ENCODE measurements at places on chromosomes 6 and 20. TPM values are rescaled to one million over a fixed set of nuclear protein-coding genes. Genes with fewer than 3 reads are reported as not detected.

- DNase-seq, result no peak
Measured at GRCh38 chr20:57780398-57780797, 70.6 kb upstream of the PMEPA1 start.

DNA sequence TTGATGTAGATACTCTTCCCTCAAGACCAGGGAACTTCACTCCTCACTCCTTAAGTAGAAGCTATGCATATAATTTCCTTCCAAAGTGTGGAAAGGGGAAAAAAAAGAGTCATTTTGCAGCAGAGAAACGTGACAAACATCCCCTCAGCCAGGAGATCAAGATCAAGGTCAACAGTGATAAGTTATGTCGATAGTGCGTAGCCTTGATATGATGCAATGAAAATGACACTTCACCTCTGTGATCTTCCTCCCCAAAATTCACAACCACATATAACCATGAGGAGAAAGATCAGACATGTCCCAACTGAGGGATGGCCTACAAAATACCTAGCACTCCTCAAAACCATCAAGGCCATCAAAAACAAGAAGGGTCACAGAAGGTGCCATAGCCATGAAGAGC lies 160.4 kb upstream of the MYLIP start:
- no peak for DNase-seq

DNA sequence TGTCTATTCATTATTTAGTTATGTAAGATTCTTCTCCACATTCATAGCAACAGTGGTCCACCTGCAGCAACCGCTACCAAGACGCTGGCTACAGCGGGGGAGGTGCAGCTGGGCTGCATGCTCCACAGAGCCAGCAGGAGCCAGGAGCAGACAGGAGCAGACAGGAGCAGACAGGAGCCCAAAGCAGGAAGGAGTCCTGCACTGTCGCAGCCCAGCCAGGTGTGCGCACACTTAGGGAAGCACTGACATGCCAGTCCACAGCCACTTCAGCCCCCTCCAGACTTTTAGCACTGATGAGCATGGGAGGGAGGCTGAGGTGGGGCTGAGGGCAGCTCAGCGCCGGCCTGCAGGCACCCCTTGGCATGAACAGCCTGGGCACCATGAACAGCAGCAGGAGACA lies 19.6 kb downstream of the KIF16B start:
- no peak for DNase-seq

GRCh38 chr20:45020236-45020886 lies 54.0 kb downstream of the STK4 start:
- DNase-seq, result no peak

DNA sequence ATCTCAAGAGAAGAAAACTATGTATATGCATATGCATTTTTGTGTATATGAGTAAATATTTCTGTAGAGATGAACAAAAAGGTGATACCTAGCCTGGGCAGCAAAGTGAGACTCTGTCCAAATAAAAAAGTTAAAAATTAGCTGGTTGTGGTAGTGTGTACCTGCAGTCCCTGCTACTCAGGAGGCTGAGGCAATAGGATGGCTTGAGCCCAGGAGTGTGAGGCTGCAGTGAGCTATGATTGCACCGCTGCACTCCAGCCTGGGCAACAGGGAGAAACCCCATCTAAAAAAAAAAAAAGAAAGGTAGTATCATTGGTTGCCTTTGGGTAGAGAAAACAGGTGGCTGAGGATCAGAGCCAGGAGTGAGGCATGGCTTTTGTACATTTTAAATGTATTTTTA lies 50.9 kb downstream of the KLHL31 start:
- no peak for DNase-seq

- DNase-seq, result no peak
Measured at GRCh38 chr6:31304683-31305082, 32.8 kb upstream of the HLA-C start.

DNA sequence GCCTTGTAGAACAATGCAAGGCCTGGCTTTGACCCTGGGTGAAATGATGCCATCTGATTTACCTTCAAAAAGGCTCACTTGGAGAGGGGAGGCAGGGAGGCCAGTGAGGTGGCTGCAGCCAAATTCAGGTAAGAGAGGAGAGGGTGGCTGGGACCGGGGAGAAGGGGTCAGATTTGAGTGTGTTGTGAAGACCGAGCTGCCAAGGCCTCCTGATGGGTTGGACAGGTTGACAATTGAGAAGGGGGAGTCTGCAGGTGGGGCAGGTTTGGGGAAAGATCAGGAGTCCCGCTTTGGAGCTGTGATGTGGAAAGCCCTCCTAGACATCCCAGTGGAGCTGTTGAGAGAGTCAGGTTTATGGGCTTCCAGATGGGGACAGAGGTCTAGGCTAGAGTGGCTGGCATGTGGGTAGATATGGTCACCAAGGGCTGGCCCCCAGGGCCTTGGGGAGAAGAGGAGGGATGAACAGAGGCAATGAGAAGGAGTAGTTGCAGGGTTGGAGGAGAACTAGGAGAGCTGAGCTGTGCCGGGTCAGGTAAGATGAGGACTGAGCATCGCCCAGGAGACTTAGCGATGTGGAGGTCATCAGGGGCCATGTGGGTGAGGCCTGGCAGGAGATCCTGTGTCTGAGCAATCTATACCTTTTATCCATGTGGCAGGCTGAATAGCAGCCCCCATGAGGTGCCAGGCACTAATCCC lies 70.5 kb upstream of the TOX2 start:
- DNase-seq, result no peak

DNA sequence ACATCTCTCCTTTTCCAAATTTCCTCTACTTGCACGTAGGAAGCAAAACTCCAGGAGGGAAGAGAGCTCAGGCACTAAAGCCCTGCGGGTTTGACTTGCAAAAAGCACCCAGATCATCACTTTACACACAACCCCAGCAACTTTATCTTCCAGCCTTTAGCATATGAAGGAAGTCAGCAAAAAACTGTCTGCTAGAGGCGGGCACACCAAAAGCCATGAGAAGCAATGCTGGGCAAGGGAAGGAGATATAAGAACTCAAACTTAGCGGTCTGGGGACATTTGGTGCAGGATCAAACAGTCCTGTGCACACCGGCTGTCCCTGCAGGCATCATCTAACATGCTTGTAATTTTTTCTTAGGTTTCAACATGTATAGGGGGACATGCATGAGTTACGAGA lies 113.3 kb downstream of the JPH2 start:
- no peak for DNase-seq

- DNase-seq, result no peak
Measured at GRCh38 chr6:167932468-167933276, 64.8 kb upstream of the KIF25 start.

- no peak for DNase-seq
Measured at GRCh38 chr6:158978757-158979156, 21.2 kb downstream of the RSPH3 start.

GRCh38 chr20:59672576-59672975 lies 68.2 kb downstream of the PHACTR3 start:
- no peak for DNase-seq

DNA sequence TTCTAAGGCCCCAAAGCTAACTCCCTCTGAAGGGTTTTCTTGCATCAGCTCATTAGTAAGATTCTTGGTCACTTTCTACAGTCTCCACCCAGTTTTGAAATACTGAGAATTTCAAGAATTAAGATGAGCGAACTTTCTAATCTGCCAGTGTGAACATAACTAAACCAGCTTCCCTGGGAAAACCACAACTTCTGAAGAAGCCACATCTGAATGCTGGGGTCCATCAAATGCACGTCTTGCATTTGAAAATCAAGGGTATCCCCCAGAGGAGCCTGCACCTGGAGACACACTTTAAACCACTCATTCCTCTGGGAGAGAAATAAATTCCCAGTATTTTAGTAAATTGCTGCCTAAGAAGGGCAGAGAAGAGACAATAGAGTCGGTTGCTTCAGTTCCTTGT lies 292.1 kb upstream of the CDH4 start:
- DNase-seq, result no peak

DNA sequence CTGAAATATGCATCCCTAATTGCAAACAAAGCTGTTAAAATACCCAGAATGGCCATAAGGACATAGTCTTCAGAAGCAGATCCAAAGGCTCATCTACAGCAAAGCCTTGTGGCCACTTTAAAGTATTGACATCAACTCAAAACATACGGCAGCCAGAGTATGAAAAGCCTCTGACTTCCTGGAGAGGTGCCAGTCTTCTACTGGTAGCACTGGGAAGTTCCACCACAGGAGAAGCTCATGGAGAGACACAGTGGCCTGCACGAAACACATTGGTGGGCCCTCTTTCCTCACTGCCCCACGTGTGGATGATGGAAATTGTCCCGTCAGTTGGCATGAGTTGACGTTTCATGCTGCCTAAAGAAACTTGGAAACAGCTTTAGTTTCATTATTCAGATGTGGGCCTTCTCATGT lies 202.6 kb upstream of the HEY2 start:
- peak; percentile 49 for DNase-seq

DNA sequence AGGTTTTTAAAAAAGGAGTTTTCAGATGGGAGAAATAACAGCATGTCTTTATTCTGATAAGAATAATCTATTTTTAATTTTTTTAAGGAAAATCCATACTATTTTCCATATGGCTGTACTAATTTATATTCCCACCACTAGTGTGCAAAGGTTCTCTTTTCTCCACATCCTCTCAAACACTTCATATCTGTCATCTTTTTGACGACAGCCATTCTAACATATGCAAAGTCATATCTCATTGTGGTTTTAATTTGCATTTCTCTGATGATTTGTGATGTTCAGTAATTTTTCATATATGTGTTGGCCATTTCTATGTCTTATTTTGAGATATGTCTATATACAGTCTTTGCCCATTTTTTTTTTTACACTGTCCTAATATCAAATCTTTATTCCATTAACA lies 280.6 kb upstream of the RUNX2 start:
- DNase-seq, result no peak

GRCh38 chr6:151701911-151702562 lies 105.4 kb upstream of the ESR1 start:
- DNase-seq, result no peak

DNA sequence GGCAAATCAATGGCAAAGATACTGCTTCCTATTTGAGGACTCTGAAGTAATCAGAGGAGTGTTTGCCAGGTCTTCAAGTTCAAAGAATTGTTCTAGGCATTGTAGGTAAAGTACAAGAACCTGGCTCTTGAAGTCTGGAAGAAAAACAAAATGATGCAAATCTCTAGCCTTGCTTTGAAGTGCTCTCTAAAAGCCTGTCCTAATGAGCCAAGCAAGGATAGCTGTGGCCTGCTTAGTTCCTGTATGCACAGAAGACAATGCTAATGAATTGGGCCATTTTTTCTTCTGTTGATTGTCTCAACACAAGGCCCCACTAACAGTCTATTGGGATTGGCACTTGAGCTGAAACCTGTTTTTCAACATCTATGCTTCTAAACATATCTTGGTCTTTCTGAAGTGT lies 165.0 kb upstream of the POU3F2 start:
- no peak for DNase-seq

GRCh38 chr6:43013097-43013842 lies 476 bp downstream of the MEA1 start:
- DNase-seq, result no peak

- no peak for DNase-seq
Measured at GRCh38 chr20:14956026-14956425, 618.6 kb upstream of the FLRT3 start.

The SLC22A1 gene
- 1.2 TPM for total RNA-seq

The RGS17 gene
- 0.53 TPM for total RNA-seq

The OLIG3 gene
- not detected for total RNA-seq

The POLR1C gene
- 21.1 TPM for total RNA-seq

The PTGIS gene
- total RNA-seq, result 23.8 TPM

The BTN1A1 gene
- 0.04 TPM for total RNA-seq

The MAP7 gene
- 0.40 TPM for total RNA-seq

The MYB gene
- 0.40 TPM for total RNA-seq

The POPDC3 gene
- total RNA-seq, result 48.5 TPM

The MLN gene
- not detected for total RNA-seq

All from muscle of leg (tissue), 16 donors.